ENCODE measurements at places on chromosomes 6 and 20.

- DNase-seq, result no peak
Measured at GRCh38 chr6:157537556-157537955, 156.6 kb downstream of the ZDHHC14 start.

DNA sequence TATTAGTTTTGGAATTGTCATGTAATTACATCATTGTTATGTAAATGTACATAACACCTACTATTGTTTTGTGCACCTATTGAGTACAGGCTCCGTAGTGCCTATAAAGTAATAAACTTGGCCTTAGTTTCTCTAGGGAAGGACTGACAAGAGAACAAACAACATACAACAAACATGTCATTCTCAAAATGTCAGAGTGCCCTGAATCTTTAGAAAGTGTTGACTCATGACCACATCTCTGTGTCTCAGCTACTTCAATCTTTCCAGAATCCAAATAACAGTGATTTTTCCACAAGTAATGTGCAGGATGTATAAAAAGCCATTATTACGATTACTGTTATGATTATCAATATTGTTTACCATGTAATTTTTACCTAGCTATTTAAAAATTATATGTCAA is 17.2 kb downstream of the LAMP5 start:
- no peak for DNase-seq

- no peak for DNase-seq
Measured at GRCh38 chr6:124819346-124819745, 142.9 kb upstream of the RNF217 start.

- no peak for DNase-seq
Measured at GRCh38 chr6:105449756-105450390, 47.0 kb upstream of the PREP start.

DNA sequence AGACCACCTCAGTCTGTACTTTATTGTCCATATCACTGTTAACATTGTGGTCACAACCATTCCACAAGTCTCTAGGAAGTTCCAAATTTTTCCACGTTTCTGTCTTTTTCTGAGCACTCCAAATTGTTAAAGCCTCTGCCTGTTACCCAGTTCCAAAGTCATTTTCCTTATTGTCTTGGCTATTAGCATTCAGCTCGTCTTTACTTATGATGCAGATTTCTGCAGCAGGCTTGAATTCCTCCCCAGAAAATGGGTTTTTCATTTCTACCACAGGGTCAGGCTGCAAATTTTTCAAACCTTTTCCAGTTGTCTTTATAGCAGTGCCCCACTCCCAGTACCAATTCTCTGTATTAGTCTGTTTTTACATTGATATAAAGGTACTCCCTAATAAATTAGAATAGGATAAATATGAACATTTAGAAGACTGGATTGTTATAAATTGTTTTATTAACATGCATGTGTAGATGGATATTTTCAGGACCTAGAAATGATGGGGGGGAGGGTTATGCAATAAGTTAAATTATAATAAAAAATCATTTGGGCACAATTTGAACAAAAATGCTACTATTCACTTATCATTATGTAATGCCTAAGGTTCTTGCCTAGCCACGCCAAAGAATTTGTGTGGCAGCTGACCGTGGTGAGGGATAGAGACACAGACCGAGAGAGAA is 595.3 kb upstream of the ADGRB3 start:
- DNase-seq, result no peak

GRCh38 chr6:69116658-69117057 is 481.6 kb downstream of the ADGRB3 start:
- DNase-seq, result no peak

DNA sequence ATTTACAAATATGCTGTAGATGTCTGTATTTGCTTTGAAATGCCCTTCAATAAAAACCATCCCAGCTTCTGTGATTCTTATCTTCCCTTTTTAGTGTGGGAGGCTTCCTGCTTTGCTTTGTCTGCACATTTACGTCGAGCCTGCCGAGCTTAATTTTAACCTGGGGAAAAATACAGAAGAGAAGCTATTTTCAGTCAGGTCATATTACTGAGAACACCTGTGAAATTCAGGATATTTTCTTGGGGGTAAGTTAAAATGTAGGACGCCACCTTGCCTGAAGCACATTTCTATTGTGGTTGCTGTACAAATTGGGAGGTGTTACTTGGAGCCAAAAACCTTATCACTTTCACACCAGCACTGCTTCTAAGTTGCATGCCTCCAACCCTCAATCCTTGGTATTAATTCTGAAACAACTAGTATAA is 43.6 kb upstream of the FUCA2 start:
- no peak for DNase-seq

GRCh38 chr6:12289365-12289919 is 719 bp upstream of the EDN1 start:
- no peak for DNase-seq

DNA sequence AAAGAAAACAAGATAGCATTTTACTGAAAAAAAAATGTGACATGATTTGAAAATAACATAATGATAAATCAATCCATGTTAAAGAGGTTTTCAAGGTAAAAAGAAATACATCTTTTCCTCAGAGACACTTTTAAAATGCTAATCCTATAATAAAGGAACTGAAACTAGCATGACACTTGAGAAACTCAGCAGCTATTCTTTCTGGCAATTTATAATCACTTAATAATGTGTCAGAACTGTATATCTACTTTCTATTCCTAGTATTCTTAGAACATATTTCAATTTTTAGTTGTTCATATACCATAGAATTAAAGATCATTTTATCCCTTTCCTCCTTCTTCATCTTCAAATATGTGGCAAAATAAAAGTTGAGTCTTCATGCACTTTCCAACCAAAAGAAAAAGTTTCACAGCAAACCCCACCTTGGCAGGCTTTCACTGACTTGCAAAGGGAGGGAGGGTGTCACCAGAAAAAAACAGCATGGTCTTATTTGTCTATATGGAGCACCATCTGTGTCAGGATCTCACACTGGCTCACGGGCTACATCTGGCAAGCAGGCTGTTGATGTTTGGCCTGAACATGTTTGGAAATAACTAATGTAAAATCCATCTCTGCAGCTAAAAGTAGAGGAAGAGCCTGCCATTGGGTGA is 48.5 kb downstream of the FHL5 start:
- no peak for DNase-seq

GRCh38 chr6:45714741-45715507 is 300.7 kb downstream of the CLIC5 start:
- peak; percentile 68 for DNase-seq

GRCh38 chr6:23176883-23177282 is 607.5 kb downstream of the HDGFL1 start:
- no peak for DNase-seq

GRCh38 chr6:141110481-141110880 is 1022.2 kb upstream of the GJE1 start:
- peak; percentile 21 for DNase-seq

DNA sequence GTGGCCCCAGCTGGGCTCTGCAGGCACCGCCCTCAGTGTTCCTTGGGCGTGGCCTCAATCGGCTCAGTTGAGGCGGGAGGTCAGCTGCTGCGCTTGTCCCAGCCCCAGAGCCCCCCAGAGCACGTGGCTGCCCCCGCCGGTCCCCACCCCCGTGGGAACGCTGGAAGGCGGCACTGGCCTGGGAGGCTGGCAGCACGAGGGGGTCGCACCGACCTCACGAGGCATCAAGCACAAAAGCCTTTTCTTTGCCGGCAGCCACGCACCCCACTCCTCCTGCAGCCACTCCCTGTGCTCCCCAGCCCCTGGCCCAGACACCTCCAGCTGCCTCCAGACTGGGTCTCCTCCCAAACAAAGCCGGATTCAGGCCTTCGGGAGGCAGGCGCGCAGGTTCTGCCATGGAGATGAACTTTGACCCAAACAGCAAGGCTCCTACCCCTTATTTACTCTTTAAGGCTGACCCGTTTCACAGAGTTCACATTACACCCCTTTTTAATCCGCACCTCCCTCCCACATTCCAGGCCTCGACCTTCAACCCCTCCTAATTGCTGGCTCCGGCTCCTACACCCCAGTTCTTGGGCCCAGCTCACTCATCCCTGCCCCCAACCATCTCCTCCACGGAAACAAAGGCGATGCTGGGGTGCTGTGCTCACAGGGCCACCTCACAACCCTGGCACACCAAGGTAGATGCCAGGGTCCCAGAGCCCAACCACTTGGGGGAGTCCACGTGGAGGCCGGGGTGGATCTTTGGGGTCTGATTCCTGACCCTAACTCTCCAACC is 111.7 kb downstream of the NOL4L start:
- no peak for DNase-seq

- DNase-seq, result peak; percentile 63
Measured at GRCh38 chr6:80004173-80005072, at the start of gene TTK. Gene TTK, plus strand, starts transcription at chr6:80004649. Its CDS starts 1,195 bp downstream, at chr6:80005844.

DNA sequence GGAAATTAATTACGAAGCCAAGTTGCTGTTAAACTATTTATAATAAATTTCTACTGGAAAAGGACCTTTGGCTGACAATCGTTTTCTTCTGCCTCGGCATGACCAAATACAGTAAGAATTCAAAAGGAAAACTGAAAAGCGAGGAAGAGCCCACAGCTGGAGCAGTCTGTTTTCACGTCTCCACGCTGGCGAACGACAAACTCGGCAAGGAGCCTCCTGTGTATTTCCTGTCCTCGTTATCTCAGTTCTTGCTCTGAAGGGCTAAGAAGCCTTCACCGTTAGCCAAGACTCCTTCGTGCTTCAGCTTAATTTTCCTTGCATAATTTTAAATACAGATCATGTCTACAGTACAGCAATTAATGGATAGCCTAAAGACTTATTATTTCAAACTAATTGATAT is 214.3 kb upstream of the PLCB4 start:
- no peak for DNase-seq

DNA sequence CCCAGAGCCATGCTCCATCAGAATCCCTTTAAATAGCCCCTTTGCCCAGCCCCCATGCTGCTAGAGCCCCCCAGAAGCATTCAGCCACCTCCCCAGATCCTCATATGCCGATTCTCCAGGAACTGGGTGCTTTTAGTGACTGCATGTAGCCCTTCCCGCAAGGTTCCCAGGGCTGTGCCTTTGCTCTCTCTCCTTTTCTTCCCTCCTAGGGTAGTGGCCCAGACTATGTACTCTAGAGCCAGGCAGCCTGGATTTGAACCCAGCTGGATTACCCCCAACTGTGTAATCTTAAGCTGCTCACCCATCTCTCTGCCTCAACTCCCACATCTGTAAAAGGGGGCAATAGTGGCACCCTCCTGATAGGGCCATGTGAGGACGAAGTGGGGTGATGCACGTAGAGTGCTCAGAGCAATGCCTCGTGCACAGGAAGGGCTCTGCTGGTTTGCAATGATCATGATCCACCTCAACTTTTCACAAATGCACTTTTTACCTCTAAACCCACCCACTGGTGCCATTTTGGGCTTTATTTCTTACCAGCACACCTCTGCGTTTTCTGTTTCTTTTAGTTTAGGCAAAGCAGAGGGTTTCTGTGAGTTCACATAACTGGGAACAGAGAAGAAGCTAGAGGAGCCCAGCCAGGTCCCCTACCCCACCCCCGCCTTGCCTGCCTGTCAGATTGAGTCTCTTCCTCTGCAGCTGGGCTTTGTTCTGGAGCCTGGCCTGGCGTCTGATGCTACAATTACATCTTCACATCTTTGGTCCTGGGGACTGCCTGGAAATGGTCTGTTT is 396.5 kb downstream of the RNGTT start:
- no peak for DNase-seq

- DNase-seq, result no peak
Measured at GRCh38 chr6:149419696-149420404, 19.8 kb downstream of the SUMO4 start.

DNA sequence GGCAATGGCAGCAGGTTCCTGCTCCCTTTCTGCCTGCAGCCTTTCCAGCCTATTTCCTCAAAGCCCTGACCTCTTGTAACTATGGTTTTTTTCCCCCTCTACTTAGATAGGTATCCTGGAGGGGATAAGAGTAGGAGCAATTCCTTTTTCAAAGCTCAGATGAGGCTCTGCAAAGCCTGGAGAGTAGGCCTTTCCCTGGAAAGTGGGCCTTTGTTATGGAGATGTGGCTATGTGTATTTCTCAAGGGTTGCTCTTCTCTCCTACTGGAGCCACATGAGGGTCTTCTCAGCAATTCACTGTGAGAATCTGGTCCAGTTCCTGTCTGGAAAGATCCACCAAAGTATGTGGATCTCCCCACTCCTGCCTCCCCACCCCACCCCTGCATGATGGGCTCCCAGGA is 96.0 kb downstream of the DTD1 start:
- no peak for DNase-seq

GRCh38 chr20:50293284-50294139 is 102.9 kb downstream of the CEBPB start:
- DNase-seq, result no peak

DNA sequence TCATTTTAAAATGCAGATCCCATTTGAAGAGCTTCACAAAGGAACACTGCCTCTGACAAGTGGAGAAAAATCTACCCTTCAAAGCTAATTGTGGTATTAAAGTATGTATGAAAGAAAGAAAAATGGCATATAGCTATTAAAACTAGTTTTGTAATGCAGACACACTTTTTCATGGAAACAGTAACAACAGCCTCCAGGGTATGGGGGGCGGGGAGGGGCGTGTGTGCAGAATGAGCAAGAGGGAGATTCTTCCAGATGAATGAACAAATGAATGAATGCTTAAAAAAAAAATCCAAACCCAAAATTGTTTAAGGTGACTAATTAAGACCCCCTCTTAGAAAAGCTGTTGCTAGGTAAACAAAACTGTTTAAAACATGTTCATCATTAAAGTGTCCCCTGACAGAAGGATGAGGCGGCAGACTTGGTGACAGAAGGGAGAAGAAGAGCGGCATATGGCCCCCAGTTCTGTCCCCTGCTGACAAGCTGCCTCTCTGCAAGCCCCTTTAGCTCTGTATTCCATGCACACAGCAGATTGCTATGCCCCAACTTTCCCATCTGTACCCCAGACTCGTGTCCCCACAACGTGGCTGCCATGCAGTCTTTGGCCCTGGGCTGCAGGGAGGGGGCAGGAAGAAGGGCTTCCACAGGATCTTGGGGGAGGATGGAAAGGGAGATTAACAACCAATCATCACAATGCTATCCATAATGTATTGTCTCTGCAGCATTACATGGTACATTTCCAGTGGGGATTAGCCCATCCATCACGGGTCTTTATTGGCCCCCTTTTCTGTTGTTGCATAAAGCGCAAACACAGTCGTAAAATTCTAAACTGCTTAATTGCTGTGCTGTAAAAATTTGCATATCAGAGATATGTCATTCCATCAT is 108.4 kb upstream of the OLIG3 start:
- DNase-seq, result no peak

GRCh38 chr6:168826726-168827585 is 386.0 kb downstream of the SMOC2 start:
- no peak for DNase-seq

GRCh38 chr6:70303034-70303525 is at the start of gene COL9A1:
Gene COL9A1, minus strand, starts transcription at chr6:70303084. Its CDS starts 160 bp downstream, at chr6:70302924.
- no peak for DNase-seq

DNA sequence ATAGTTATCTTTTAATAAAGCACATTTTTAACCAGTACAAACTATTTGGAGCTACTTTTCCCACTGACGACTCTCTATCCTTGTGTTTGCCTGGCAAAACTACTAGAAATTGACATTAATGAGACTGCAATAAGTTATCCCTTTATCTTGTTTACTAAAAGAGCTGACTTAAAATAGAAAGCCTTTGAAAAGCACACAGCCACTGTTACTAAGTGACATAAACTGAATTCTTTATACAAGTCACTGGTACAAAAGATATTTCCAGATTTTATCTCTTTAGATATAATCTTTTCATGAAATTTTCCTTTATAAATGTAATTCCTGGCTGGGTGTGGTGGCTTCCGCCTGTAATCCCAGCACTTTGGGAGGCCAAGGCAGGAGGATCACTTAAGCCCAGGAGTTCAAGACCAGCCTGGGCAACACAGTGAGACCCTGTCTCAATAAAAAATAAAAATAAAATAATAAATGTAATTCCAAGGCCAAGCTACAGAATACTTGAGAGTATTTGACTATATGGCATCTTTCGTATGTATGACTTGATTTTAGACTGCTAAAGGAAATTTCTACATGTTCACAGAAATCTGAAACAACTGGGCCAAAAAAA is 9.5 kb downstream of the MBOAT1 start:
- no peak for DNase-seq

- no peak for DNase-seq
Measured at GRCh38 chr6:170371080-170371479, 64.5 kb downstream of the FAM120B start.

Measured in AG04449 (cell line).